ENCODE measurements at places on chromosomes 12 and 14.

- DNase-seq, result peak; percentile 5
Measured at GRCh38 chr14:88129306-88130056, 124.5 kb downstream of the GPR65 start.

DNA sequence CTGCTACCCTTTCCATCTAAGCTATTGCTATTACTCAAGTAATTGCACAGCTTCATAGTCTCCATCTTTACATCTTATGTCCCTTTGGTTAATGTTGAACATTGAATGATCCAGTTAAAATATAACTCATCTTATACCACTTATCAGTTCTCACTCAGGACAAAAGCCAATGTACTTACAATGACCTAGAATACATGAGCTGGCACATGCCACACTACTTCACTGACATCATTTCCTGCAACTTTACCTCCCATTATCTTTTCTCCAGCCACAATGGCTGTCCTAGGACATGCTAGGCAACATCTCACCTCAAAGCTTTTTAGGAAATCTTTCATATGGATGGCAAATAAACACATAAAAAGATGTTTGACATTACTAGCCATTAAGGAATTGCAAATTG lies 309.2 kb downstream of the FOXG1 start:
- no peak for DNase-seq

- DNase-seq, result no peak
Measured at GRCh38 chr14:57060276-57060955, 208.3 kb downstream of the EXOC5 start.

DNA sequence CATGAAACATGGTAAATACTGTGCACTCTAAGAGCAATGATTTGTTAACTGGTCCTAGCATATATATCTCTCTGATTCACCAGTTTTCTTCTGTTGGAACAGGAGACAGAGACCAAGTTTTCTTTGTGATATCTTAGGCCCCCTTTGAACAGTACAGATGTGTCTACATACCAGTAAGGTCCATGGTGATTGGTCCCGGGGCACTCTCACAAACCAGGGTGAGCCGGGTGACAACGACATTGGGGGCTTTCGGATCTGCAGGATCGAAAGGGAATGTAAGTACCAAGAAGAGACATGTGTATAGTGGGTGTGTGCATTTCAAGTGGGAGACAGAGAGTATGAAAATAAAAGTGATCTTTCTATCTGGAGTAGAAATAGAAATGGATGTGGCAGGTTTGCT lies 11.3 kb upstream of the ERP27 start:
- no peak for DNase-seq

DNA sequence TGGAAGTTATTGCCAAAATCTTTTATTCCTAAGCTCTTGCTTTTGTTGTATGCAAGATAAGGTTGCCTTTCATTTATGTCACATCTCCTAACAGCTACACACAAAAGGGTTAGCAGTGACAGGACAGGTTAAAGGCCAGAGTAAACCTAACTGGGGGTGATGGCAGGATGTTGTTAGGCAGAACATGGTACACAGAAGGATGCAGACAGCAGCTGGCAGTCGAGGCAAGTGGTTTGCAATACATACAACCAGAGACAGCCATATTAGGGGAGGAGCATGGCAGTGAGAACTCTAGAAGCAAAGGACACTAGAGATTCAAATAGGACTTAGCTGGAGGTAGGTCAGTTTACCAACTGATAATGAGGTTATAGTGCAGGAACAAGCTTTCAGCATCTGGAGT lies 2.7 kb upstream of the ABCD2 start:
- peak; percentile 43 for DNase-seq

DNA sequence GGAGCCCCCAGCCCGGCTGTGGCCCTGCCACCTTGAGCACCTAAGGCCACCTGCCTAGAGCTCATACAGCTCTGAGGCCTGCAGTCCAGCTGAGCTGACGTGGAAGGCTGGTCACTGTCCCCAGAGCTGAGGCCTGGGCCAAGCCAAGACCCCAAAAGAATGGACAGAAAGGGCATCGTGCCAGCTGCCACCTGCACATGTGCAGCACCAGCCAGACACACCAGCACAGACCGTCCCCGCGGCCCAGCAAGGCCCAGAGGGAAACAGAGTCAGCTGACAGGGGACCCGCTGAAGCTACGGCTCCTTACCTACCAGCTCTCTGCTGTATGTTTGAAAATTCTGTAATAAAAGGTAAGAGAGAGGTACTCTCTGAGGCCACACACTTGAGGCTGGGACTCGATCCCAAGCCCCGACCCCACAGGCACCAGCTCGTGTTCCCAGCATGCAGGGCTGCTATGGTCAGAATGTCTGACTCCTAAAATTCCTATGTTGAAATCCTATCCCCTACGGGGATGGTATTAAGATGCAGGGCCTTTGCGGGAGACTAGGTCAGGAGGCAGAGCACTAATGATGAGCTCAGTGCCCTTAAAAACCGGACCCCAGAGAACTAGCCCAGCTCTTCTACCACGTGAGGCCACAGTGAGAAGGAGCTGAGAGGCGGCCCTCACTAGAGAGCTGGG lies 25.4 kb downstream of the BRF1 start:
- no peak for DNase-seq

GRCh38 chr12:12877781-12878455 lies 13.4 kb upstream of the GPRC5A start:
- DNase-seq, result no peak

DNA sequence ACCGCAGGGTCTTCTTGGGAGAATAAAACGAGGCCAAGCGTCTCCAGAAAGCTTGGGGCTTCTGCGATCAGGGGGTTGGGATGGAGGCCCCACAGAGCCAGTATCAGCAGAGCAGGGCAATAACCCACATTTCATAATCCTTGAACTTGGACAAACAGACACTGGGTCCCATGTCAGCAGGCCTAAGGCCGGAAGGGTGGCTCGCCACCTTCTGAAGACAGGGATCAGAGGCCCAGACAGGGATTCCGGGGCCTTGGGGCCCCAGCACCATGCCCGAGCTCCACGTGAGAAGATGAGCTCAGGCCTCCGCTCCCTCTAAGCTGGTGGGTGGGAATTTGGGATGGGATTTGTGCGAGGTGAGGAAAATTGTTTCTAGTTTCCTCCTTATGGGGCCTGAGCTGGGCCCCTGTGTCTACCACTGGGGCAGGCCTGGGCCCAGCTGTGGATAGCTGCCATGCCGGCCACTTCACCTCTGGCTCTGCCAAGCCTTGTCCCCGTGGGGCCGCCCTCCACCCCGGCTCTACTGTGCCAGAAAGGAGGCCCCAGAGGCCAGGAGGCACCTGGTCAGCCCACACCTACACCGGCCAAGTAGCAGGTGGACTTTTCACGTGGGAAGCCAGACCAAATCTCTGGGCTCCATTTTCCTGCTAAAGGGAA lies 67.2 kb upstream of the DLK1 start:
- no peak for DNase-seq

- no peak for DNase-seq
Measured at GRCh38 chr14:24422694-24423601, 6.5 kb downstream of the CBLN3 start.

- DNase-seq, result no peak
Measured at GRCh38 chr12:11601647-11602046, 47.8 kb upstream of the ETV6 start.

GRCh38 chr12:27824126-27824842 lies 44.2 kb upstream of the MANSC4 start:
- DNase-seq, result no peak

GRCh38 chr12:86666316-86666715 lies 410.1 kb upstream of the MGAT4C start:
- DNase-seq, result no peak

GRCh38 chr12:74963867-74964331 lies 245.7 kb downstream of the KCNC2 start:
- no peak for DNase-seq

Data from CD4-positive, alpha-beta T cell treated with Interleukin-4 for 1 hour (primary cell).